Right renal cortex interstitium (tissue), 3 donors: ENCODE measurements at places on chromosomes 11 and 22.

DNA sequence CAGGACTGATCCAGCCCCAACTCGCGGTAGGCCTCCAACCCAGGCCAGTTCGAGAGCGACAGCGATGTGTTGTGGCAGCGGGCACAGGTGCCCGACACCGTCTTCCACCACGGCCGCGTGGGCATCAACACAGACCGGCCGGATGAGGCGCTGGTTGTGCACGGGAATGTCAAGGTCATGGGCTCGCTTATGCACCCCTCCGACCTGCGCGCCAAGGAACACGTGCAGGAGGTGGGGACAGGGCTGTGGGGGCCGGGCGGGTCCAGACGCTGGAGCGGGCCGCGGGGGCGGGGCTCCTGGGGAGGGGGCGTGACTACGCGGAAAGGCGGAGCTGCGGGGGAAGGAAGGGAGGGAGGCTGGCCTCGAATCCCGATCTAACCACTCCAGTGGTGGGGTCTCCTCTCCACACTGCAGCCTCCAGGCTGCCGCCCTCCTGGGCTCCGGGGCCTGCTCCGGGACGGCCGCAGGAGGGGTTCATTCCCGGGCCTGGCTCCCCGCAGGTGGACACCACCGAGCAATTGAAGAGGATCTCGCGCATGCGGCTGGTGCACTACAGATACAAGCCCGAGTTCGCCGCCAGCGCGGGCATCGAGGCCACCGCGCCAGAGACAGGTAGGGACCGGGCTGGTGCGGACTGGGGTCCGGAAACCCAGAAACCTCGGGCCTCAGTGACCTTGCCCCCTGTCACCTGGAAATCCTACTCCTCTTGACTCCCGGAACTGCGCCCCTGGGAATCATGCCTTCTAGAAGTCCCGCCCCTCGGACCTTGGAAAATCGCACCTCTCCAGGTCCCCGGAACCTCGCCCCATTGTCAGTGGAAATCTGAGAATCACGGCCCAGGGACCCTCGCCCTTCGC, 14.9 kb downstream of the TMEM258 start:
- no peak for DNase-seq

DNA sequence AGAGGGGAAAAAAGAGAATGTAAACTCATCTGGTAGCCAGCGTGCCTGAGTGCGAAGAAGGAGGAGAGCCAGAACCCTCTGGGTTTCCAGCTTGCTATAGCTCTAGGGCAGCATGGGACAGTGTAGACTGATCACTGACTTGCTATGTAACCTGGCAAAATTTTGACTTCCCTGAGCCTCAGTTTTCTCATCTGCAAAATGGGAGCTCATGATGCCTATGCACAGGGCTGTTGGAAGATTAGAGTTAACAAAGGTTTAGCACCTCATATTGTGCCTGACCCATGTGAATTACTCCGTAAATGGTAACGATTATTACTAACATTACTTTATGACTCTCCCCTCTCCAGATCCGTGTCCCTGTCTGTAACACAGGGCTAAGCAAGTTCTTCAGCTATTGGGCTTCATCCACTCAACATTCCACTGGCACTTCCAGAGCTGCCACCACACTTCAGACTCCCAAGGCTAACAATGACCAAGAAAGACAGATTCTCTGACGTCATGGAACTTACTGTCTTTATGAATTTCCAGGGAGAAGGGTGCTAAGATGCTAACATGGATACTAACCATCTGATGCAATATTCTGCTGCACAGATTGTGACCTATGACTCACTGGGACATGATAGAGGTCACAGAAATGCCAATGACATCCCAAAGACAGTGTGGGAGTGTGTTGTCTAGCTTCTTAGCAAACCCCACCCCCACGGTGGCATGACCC, 195.2 kb downstream of the TRIM29 start:
- no peak for DNase-seq

- no peak for DNase-seq
These were observed 19.7 kb upstream of the CDC42EP2 start for GRCh38 chr11:65295001-65295400.

DNA sequence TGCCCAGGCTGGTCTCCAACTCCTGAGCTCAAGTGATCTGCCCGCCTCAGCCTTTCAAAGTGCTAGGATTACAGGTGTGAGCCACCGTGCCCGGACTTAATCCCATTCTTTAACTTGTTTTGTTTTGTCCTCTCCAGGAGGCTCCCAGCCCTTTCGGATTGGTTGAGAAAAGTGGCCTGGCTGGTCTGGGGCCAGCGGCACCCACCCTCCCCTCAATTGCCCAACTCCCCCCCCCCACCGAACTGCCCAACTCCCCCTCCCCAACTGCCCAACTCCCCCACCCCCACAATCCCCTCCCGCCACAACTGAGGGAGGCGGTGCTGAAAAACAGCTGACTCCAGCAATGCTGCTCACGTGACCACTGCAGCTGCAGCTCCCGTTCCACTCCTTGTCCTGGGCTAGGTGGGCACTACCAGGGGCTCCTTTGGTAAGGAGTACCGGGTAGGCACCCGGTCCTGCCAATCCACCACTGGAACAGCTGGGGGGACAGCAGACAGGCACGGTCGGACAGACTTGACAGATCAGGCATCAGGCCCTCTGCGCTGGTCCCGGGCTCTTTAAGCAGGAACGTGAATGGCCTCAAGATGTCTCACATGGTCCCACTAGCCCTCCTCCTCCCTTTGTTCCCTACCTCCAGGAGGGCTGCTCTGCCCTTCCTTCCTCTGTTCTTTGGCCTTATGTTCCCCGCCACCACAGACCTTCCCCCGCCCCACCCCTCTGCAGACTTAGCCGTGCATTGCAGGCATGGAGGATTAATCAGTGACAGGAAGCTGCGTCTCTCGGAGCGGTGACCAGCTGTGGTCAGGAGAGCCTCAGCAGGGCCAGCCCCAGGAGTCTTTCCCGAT, at the start of gene TCN2:
Gene TCN2 (plus strand): TSS at position 720 of the 845 bp plus-strand sequence. CDS start 158 bp downstream, outside the sequence.
- DNase-seq: peak; percentile 68

DNA sequence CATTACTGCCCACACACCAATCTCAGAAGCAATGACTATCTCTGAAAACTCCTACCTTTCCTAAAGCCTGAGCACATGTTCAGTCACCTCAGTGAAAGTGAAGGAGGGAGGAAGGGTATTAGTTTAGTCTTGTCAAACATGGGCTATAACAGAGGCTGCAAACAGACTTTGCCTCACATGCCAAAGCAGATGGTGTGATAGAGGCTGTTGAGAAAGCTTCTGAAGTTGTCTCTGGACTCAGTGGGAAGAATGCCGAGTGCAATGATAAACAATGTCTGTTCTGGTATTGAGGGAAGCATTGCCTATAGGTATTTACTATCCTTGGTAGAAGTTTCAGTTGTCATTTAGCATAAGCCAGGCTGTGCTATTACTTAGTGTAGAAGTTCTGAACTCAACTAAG, 314.5 kb upstream of the CCDC90B start:
- no peak for DNase-seq

DNA sequence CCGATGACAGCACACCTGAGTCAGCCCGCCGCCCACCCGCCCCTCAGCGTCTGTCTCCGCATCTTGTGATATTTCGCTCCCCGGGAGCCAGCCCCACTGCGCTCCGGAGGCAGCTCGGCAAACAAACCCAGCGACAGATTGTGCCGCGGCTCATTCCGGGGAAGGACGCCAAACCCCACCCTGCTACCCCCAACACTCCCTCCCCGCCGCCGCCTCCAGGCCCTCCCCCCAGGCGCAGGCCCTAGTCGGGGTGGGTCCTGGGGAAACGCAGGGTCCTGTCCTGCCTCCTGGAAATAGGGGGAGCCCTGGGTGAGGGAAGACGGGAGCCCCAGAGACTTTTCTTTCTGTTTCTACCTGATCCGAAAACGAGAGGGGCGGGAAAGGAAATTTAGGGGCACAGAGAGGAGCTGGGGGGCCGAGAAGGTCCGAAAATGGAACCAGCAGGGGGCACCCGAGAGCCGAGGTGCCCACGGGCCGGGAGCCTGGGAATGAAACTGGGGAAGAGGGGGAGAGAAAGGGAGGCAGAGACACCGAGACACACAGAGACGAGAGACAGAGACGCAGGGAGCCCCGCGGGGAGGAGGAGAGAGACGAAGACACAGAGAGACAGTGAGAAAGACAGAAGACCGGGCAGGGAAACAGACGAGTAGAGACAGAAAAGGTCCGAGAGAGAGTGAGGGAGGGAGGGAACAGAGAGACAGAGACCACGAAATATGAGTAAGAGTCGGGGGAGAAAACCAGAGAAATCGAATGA, 1.7 kb upstream of the RTN4RL2 start:
- no peak for DNase-seq

GRCh38 chr22:35313311-35314121, 13.8 kb downstream of the TOM1 start:
- DNase-seq: no peak
